ENCODE measurements at places on chromosomes 16 and 17. TPM values are rescaled to one million over a fixed set of nuclear protein-coding genes. Genes with fewer than 3 reads are reported as not detected.

DNA sequence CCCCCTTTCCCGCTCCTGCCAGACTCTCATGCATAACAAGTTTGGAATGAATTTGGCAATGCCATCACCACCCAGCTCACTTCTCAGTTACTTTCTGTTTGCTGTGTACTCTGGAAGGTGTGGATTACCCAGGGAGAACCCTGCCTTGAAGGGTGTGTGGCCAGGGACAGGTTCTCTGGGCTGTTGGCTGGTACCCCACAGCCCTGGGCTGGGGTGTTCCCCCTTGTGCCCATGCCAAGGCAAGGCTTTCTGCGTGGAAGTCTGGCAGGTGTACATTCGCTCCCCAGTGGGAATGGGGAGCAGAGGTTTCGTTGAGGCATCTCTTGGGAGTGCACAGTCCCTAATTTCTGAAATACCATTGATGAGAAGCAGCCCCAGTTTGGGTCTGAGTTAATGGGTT lies 187.7 kb downstream of the CCDC182 start:
- no peak for DNase-seq

GRCh38 chr17:18167421-18167820 lies 16.2 kb upstream of the ALKBH5 start:
- no peak for DNase-seq

GRCh38 chr16:901149-901548 lies 69.6 kb downstream of the LMF1 start:
- no peak for DNase-seq

GRCh38 chr17:75439287-75439686 lies 17.1 kb upstream of the TMEM94 start:
- no peak for DNase-seq

- DNase-seq = no peak
Measured at GRCh38 chr17:73099511-73099910, 7.0 kb upstream of the SLC39A11 start.

The GCGR gene
- total RNA-seq = not detected

The CACNA1H gene
- total RNA-seq = 0.06 TPM

The RND2 gene
- total RNA-seq = not detected

- peak; percentile 70 for DNase-seq
Measured at GRCh38 chr17:49227436-49228261, 2.9 kb downstream of the PHOSPHO1 start.

The SCN4A gene
- total RNA-seq = 0.06 TPM

DNA sequence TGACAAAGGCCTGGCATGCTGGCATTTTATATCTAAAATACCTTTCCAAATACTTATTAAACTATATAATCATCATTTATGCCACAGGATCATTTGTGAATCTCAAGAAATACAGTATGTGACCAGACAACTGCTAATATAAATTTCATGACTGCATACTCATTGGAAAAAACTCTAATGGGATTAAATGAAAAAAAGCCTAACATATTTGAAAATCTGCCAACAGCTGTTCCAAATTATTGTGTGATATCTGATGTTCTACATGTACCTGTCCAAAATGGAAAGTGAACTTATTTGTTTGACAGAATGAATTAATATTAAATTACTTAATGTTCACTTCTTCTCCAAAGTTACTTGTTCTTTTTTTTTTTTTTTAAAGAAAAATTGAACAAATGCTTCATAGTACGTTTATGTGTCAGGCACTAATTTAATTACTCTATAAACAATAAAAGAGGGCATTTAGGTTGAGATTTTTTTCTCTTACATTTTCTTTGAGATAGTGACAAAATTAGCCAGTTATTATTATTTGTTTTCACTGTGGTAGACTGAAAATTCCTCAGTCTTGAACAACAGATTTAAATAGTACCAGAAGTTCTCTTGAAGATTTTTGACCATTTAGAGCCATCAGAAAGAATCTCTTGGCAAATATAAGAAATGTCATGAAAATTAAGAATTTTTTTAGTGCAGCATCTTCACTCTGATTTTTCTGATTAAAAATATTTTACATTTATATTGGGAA lies 114.0 kb downstream of the FTO start:
- no peak for DNase-seq

The KRTAP2-3 gene
- total RNA-seq = not detected

GRCh38 chr17:2898255-2898926 lies 102.2 kb downstream of the RAP1GAP2 start:
- DNase-seq = no peak

GRCh38 chr17:55157165-55157564 lies 107.6 kb upstream of the HLF start:
- DNase-seq = peak; percentile 32

- DNase-seq = peak; percentile 33
Measured at GRCh38 chr17:5675625-5676421, 91.5 kb upstream of the NLRP1 start.

DNA sequence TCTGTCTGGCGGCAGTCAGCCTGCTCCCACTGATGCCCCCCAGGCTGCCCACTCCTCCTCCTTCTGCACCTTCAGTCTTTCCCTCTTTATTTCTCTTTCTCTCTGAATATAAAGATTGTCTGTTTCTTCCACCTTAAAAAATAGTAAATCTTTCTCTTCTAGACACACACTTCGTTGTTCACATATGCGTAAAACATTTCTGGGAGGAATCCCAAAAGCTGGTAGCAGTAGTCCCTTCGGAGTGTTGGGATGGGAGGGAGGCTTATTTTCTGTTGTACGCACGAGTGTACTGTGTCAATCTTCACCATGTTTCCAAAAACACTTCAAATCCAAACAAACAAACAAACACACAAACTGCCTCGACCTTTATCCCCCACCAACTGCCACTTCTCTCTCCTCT lies 9.9 kb downstream of the OSBPL7 start:
- DNase-seq = no peak

The HOXB9 gene
- total RNA-seq = 10.6 TPM

The ALOX15B gene
- not detected for total RNA-seq

DNA sequence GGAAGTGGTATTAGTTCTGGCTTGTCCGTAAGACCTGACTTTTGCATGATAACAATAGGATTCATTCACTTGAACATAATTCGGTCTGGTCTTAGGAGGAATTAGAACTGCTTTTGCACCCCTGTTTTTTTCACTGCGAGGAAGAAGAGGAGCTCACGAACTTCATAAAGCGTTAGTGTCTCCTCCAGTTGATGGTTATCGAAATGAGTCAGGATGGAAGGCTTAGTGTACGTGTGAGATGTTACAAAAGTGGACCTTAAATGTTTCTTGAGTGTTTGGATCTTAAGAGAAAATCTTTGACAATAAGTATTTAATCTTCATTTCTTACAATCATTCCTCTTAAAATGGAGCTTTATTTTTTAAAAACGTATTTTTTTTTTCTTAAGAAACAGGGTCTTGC lies 52.8 kb downstream of the USP10 start:
- no peak for DNase-seq

The GPR142 gene
- not detected for total RNA-seq

DNA sequence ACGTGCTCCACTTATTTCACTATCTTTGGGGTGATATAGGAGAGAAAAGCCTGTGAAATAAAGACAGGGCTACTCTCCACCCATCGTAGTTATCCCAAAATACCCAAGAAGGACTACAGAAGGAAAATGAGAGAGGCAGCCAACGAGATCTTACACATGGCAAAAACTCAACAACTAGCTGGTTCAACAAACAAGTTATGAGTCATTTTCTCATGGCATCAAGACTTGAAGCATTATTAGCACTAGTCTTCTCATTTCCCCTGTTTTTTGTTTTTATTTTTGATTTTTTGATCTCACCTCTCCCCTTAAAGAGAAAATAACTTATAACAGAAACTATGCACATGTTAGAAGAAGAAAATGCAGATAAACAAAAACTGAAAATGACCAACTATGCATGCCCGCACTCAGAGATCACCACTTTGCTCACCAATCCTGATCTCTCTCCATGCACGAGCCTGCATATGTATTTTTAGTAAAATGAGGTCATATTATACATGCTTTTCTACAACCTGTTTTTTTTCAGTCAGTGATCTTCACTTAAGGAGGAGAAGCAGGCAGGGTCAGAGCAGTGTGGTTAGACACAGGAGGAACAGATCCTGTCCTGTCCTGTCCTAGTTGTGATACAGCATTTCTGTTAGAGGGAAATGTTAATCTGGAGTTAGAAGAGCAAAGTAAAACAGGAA lies 22.8 kb downstream of the FAM117A start:
- no peak for DNase-seq

The KRTAP9-1 gene
- not detected for total RNA-seq

The TBC1D3E gene
- not detected for total RNA-seq

The SCGB1C2 gene
- total RNA-seq = not detected

DNA sequence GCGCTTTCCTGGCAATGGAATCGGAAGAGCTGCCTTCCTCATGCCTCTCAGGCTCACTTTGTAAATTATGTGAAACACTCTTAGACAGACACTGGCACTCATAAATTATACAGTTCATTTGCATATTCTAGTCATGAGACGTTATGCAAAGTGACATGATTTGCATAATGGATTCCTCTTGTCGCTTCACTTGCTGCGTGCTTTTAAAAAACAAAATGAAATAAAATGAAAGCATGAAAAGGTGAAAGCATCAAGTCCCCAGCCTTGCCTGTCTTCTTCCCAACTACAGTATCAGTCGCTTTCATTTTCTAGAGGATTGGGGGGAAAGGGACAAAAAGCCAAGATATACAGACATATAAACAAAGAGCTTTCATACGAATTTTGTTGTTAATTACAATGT lies 252.8 kb upstream of the PMFBP1 start:
- no peak for DNase-seq

- DNase-seq = no peak
Measured at GRCh38 chr16:27407133-27407532, 5.2 kb downstream of the IL21R start.

The SLC52A1 gene
- total RNA-seq = not detected

Data from Daoy (cell line).